AG04449 (cell line): ENCODE measurements at places on chromosomes 11 and 22.

DNA sequence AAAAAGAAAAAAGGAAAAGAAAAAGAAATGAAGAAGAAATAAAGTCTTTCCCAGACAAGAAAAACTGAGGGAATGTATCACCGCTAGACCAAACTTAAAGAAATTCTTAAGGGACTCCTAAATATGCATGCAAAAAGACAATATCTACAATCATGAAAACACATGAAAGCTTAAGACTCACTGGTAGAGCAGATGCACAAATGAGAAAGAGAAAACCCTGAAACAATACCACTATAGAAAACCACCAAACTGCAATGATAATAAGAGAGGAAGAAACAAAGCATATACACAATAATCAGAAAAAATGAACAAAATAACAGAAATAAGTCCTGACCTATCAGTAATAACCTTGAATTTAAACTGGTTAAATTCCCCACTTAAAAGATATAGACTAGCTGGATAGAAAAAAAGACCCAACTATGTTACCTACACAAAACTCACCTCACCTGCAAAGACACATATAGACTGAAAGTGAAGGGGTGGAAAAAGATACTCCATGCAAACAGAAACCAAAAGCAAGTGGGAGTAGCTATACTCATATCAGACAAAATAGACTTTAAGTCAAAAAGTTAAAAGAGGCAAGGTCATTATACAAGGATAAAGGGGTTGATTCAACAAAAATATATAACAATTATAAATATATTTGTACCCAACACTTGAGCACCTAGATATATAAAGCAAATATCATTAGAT, 61.3 kb upstream of the NARS2 start:
- DNase-seq, result no peak

- DNase-seq, result no peak
These were observed 12.3 kb downstream of the MYO7A start for GRCh38 chr11:77140231-77140851.

- no peak for DNase-seq
These were observed 6.5 kb downstream of the OR10A6 start for GRCh38 chr11:7924536-7924935.

DNA sequence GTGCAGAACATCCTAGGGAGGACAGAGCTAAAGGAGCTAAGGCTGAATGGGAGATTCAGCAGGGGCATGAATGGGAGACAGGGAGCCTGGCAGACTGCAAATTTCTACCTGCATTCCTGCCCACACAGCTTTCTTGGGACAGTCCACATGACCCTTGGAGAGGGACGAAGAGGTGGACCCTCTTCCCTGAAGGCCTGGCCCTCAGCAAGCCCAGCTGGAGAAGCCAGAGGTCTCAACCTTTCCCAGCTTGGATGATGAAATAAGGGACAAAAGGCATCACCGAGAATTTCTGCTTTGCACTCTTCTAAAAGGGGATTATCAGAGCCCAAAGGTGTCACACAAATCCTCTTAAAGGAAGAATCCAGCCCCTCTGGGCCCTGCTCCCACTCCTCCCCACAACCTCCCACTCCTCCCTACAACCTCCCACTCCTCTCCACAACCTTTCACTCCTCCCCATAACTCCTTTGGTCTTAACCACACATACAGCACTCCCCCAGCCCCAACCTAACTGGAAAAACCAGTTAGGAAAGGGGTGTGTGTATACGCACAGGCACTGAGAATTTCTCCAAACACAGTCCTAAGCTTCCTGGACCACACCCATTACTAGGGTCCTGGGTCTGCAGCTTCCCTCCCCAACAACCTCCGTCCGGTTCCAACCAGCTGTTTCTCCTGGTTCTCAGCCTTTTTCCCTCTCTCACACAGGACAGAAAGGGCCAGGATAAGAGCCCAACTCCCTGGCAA, 38.4 kb downstream of the RPL27A start:
- no peak for DNase-seq

- no peak for DNase-seq
These were observed 36.0 kb upstream of the CSNK1E start for GRCh38 chr22:38353142-38353629.

- no peak for DNase-seq
These were observed 65.1 kb downstream of the GRK3 start for GRCh38 chr22:25629613-25630012.

GRCh38 chr22:31287818-31288495, 4.3 kb downstream of the PIK3IP1 start:
- DNase-seq, result no peak

DNA sequence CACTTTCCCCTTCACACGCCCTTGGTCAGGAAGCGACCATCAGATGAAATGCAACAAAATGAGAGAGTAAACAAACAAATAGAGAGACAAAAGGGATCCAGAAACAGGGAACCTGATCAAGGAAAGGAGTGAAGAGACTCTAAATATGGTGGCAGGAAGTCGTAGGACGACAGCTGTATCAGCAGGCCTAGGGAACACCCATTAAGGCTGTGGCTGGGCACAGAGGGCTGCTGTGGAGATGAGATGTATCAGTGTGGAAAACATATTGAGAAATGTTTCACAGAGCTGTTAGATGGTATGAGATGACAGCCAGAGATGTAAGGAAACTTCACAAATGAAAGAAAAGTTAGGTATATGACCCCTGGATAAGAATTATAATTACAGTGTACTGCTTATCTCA, 155.8 kb upstream of the MTMR2 start:
- DNase-seq, result no peak

DNA sequence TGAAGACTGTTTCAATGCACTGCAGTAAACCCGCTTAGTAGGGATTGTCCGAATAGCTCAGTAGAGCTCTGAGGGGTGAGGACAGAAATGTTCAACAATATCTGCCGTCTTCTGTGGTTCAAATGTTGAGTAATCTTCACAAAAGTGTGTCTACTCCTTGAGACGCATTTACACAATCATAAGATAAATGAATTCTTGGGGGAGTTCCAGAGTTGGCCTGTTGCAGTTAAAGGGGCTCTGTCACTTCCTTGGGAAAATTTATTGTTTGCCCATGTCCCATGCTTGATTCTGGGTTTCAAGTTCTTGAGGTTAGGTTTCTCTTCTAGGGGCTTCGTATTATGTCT, 614 bp downstream of the ANO3 start:
- no peak for DNase-seq

DNA sequence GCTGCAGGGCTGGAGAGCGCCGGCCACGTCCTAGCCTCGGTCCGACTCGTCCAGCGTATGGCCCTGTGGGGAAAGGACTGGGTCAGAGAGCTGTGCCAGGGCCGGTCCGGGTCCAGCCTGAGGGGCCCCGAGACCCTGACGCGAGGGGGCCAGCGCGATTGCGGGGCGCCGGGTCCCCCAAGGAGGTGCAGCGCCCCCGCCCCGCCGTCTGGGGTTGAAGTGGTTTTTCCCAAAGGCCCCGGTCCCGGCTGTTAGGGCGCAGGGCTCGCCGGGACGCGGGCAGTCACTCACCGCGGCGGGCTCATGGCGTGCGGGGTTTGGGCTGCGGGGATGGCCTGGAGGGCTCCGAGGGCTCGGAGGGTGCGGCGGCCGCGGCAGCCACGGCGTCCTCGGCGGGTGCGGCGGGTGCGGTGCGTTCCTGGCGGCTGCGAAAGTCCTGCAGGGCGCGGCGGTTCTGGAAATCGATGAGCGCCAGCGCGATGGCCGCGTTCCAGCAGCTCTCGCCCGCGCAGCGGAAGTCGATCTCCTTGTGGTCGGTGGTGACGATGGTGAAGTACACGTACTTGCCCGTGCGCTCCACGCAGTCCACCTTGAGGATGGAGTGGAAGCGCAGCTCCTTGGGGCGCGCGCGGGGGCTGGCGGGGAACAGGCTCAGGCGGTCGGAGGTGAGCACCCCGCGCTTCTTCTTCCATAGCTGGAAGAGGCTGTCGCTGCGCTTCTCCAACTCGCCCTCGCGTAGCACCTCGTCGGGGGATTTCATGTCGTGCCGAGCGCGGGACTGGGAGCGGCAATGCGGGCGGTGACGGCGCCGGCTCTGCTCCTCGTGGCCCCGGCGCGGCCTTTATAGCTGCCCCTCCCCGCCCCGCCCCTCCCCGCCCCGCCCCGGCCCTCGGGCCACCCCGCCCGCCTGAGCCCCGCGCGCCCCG, at the start of gene PHLDA2:
Gene PHLDA2, minus strand, starts transcription at position 816 of the 926 bp plus-strand sequence. Its CDS starts 56 bp downstream, at position 760.
- DNase-seq, result no peak

- no peak for DNase-seq
These were observed 377.2 kb downstream of the MN1 start for GRCh38 chr22:27424319-27424718.

GRCh38 chr11:101336155-101336554, 206.5 kb upstream of the PGR start:
- DNase-seq, result no peak

DNA sequence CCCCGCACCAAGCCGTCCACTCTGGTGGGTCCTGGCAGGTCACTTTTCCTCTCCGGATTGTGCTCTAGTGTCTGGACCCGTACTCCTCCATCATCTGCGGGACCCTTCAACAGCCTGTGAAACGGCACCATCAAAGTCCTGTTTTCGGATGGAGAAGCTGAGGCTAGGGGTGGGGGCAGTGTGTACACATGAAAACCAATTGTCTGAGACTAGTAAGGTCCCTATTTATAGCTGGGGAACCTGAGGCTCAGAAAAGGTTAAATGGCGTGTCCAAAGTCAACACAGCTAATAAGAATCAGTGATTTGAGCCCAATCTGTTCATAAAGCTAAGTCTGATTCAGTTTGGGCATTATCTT, 668 bp upstream of the LRRC32 start:
- no peak for DNase-seq

DNA sequence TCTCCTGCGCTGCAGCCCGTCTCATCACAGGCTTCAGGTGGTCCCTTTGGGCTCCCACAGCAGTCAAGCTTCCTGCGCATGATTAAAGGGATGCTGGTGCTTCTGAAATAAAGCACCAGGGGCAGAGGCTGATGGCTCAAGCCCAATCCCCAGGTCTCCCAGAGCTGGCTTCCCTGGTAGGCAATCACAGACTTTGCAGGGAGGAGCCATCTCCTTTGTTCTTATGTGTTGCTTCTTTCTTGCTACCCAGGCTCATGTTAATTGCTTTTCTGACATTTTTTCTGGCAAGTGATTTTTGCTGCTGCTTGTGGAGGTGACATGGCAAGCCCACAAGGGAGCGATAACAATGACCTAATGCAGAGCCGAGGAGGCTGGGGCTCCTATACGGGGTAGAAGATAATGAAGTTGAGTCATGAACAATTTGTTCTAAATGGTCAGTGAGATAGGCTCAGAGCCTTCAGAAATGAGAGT, 25.2 kb upstream of the PLET1 start:
- DNase-seq, result no peak

DNA sequence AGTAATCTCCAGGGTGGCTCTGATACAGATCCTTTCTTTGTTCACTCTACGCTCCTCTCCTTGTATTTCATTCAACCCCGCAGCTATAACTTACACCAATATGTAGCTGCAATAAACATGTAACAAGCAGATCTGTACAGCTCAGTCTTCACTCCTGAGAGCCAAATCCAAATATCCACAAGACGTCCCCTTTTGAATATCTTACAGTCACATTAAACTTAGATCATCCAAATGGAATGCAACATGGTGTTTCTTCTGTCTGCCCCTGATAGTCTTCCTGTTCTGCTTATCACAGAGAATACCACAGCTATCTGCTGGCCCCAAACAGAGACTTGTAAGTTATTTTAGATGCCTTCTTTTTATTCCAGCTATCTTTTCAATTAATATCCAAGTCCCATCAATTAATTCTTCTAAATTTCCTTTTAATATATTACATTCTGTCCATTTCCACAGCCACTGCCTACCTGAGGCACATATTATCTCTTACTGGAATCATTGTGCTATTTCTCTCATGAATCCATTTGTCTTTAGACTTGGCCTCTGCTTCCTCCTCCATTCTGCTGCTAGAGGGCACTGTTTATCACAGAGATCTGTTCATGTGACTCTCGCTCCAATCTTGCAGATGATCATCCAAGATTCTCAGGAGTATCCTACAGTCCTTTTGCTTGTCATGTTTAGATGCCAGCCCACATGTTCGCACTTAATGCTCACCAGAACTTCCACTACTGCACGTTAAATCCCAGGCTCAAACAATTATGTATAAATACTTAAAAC, 908.6 kb downstream of the NTM start:
- DNase-seq, result no peak

GRCh38 chr22:42162728-42163489, 32.3 kb upstream of the CYP2D6 start:
- DNase-seq, result no peak

DNA sequence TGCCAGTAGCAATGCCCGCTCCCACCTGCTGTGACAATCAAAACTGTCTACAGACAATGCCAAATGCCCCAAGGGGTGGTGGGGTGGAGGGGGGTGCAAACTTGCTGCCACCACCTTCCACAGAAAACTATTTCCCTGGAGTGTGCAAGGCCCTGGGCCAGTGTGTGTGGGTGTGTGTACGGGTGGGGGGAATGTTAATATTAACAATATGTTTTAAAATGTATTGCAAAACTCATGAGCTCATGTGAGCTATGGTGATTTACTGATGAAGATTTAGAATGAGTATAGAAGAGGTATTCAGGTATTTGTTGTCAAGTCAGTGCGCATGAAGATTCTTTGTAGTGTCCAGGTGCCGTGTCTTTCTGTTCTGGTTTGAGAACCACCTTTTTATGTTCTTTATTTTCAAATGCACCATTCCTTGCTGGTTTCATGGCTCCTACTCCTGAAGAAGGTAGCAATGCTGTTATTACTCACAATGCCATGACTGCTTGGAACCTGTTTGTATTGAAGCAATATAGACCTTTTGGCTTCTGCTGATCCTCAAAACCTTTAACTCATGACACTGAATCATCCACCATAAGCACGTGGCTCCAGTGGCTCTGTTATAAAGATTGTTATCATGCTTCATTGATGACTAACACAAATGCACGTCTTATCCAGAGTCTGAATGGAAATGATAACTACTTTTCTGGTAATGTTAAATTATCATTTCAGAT, 29.9 kb upstream of the AQP11 start:
- DNase-seq, result peak; percentile 44

DNA sequence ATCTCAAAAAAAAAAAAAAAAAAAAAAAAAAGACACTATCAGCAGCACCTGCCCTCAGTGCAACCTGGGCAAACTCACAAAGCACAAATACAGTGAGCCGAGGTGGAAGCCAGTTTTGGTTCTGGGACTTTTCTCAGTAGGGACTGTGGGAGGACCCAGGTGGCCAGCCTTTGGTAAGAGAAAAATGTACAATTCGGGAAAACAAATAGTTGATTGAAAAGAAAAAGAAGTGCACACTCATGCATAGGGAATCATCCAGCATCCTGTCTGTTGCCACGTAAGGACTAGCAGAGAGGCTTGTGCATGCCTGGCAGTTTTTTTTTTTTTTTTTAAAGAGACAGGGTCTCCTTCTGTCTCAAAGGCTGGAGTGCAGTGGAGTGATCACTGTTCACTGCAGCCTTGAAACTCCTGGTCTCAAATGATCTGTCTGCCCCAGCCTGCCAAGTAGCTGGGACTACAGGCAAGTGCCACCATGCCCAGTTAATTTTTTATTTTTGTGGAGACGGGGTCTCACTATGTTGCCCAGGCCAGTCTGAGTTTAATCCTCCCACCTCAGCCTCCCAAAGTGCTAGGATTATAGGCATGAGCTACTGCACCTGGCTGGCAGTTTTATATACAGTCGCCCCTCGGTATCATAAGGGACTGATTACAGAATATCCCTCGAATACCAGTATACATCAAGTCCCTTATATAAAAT, 36.7 kb downstream of the TPST2 start:
- peak; percentile 62 for DNase-seq
